ENCODE measurements at places on chromosomes 13 and 19. TPM values are rescaled to one million over a fixed set of nuclear protein-coding genes. Genes with fewer than 3 reads are reported as not detected.

ZNF85 gene
- total RNA-seq = 12.2 TPM

FLT1 gene
- 51.1 TPM for total RNA-seq

C19orf81 gene
- 1.6 TPM for total RNA-seq

EIF3K gene
- total RNA-seq = 322 TPM

SLC25A42 gene
- total RNA-seq = 19.6 TPM

TPRX2 gene
- not detected for total RNA-seq

ZNF536 gene
- total RNA-seq = 15.8 TPM

CELF5 gene
- 0.62 TPM for total RNA-seq

B3GNT8 gene
- 4.6 TPM for total RNA-seq

KIR2DL1 gene
- not detected for total RNA-seq

- no peak for DNase-seq
These were observed 132.2 kb downstream of the NUFIP1 start for GRCh38 chr13:44857061-44857460.

- no peak for DNase-seq
These were observed 47.3 kb downstream of the LATS2 start for GRCh38 chr13:21014139-21014501.

DNA sequence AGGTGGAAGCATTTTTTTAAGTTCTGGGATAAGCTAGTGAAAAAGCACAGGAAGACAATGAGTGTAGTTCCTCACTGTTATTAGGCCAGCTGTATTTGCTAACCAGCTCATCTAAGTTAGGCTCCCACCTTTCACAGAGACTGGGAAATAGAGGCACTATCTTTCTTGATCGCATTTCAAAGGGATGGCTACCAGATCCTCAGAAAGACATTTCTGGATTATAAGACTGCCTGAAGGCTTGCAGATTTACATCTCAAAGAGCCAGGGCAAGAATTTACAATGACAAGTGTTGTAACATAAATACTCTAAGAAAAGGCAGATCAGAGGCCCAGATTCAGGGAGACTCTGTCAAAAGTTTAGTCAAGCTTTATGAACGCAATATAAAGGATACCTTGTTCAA is 1005.5 kb downstream of the PCDH9 start:
- DNase-seq = no peak

- DNase-seq = no peak
These were observed 96.8 kb downstream of the ARHGEF7 start for GRCh38 chr13:111211789-111212516.

DNA sequence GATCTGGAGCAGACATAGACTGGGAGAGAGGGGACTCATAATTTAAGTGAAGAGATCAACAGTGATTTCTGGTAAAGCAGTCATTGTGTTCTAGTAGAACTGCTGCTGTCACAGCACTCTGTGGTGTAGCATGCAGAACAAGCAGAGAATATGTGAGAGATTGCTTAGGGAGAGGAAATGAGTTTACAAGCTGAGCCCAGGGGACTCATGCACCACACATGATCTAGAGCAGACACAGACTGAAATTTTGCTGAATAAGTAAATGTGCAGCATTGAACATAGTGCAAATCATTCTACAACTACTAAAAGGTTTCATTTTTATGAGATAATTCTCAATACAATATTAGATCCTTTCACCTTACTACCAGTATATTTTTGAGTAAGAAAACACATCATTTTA is 125.7 kb downstream of the MYO16 start:
- DNase-seq = no peak

GRCh38 chr19:13926715-13927114 is 11.5 kb downstream of the PODNL1 start:
- DNase-seq = no peak

- DNase-seq = no peak
These were observed 24.3 kb downstream of the TMTC4 start for GRCh38 chr13:100650326-100650725.

- peak; percentile 56 for DNase-seq
These were observed 60.0 kb downstream of the TPT1 start for GRCh38 chr13:45280751-45281634.

DNA sequence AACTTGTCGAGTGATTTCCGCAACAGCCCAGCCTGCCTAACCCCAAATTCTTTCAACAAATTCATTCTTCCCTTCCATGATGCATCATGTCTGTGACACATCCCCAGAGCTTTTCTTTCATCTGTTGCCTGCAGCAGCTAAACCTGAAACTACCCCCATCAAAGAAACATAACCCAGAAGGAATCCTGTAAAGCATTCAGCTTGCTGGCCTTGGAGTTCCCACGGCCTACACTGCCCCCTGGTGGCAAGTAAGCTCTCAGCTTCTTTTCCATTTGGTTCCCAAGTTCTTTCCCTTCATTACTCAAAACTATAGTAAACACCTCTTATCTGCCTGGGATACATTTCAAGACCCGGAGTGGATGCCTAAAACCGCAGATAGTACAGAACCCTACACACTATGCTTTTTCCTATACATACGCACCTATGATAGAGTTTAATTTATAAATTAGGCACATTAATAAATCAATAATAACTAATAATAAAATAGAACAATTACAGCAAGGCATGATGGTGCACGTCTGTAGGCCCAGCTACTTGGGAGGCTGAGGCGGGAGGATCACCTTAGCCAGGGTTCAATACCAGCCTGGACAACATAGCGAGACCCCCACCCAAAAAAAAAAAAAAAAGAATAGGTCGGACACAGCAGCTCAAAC is 7.4 kb downstream of the ETHE1 start:
- peak; percentile 82 for DNase-seq

GRCh38 chr13:109333893-109334651 is 452.3 kb downstream of the IRS2 start:
- no peak for DNase-seq

DNA sequence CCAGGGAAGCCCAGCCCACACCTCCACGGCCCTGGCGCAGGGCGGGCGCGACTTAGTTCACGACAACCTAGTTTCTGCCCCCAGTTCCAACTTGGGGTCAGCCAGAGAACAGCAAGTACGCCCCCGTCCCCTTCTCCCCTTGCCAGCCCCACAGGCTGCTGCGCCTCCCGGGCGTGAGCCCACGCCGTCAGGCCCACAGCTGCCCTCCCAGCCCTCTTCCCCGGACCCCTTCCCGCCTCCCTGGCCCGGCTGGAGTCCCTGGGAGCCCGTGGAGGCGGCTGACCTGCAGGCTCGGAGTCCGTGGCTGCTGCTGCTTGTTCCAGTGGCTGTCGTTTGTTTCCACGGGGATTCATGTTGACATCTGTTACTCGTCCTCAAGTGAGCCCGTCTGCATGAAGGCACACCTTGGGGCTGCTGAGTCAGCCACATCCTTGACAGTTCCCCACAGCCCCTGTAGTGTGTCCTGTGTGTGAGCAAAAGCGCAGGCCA is 86.0 kb downstream of the ATP11A start:
- DNase-seq = no peak

GRCh38 chr13:20294497-20294896 is 62.4 kb upstream of the GJB6 start:
- no peak for DNase-seq

DNA sequence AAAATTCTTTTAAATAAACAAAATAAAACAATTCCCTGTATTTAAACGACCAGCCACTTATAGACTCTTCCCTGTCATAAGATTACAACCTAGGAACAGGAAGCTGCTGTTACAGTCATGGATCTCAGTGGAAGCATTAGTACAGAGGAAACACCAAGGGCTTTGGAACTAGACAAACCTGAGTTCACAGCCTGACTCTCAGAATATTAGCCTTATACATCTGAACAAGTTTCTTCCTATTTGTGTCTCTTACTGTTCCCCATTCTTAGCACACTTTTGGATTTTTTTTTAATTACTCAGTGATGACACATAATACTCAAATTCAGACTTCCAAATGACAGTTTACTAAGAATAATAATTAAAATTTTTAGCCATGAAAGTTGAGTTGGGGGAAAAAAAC is 46.1 kb downstream of the ZDHHC20 start:
- DNase-seq = no peak

GRCh38 chr13:73702419-73703071 is 431.7 kb downstream of the KLF12 start:
- DNase-seq = no peak

GRCh38 chr13:107554460-107554859 is 660.9 kb downstream of the LIG4 start:
- DNase-seq = no peak

DNA sequence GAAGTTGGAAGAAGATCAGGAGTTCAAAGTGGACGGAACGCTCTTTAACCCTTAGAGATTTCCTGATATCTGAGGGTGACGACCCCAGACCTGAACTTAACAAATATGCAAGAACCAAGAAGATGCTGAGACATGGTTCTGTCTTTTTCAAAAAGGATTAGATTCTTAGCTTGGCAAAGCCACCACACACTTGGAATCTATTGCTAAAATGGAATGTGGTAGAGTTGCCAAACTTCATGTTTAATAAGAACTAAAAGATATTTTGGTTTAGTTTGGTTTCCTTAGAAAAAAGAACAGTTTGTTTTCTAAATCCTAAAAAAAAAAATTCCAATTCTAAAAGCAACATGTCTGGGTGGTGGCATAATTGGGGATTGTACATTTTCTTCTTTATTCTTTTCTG is 29.5 kb downstream of the UNC13A start:
- no peak for DNase-seq

DNA sequence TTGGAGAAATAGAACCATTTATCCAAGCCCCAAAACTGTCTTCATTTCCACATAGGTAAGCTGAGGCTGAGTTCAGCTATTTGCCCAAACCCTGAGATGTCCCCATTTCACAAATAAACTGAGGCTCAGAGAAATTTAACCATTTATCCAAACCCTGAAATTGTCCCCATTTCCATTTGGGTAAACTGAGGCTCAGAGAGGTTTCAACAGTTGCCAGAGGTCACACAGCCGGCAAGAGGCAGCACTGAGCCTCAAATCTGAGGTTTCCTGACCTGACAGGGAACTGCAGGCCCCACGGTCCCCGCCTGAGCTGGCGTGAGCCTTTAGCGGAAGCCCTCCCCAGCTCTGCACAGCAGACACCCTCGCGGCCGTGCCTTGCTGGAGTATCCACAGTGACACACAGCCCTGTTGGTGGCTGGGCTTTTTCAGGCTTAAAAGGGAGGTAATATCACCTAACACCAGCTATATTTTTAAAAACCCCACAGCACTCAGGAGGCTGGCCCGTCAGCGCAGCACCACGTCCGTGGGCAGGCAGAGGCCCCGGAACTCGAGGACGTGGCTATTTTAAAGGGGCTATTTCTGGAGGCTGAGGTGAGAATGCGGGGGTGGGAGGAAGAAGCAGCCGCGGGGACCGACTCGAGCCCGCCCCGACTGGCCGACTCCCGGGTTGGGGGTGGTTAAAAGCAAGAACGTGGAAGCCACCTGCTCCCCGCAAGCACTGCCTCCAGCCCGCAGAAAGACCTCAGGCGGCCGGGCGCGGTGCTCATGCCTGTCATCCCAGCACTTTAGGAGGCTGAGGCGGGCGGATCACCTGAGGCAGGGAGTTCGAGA is 18.5 kb downstream of the PTPRS start:
- DNase-seq = no peak

- DNase-seq = peak; percentile 26
These were observed 54.7 kb downstream of the C13orf46 start for GRCh38 chr13:113918981-113919701.

DNA sequence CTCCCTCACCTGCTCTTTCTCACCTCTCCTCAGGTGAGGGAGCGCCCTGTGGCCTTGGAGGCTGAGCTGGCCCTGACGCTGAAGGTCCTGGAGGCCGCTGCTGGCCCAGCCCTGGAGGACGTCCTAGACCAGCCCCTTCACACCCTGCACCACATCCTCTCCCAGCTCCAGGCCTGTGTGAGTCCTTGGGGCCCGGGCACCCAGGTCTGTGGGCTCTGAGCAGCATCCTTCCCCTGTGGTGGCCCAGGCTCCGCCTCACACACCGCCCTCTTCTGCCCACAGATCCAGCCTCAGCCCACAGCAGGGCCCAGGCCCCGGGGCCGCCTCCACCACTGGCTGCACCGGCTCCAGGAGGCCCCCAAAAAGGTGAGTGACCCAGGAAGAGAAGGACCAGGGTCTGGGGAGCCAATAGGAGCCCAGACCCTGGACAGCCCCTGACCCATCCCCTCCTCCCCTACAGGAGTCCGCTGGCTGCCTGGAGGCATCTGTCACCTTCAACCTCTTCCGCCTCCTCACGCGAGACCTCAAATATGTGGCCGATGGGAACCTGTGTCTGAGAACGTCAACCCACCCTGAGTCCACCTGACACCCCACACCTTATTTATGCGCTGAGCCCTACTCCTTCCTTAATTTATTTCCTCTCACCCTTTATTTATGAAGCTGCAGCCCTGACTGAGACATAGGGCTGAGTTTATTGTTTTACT is 1.9 kb downstream of the IFNL1 start:
- DNase-seq = no peak

DNA sequence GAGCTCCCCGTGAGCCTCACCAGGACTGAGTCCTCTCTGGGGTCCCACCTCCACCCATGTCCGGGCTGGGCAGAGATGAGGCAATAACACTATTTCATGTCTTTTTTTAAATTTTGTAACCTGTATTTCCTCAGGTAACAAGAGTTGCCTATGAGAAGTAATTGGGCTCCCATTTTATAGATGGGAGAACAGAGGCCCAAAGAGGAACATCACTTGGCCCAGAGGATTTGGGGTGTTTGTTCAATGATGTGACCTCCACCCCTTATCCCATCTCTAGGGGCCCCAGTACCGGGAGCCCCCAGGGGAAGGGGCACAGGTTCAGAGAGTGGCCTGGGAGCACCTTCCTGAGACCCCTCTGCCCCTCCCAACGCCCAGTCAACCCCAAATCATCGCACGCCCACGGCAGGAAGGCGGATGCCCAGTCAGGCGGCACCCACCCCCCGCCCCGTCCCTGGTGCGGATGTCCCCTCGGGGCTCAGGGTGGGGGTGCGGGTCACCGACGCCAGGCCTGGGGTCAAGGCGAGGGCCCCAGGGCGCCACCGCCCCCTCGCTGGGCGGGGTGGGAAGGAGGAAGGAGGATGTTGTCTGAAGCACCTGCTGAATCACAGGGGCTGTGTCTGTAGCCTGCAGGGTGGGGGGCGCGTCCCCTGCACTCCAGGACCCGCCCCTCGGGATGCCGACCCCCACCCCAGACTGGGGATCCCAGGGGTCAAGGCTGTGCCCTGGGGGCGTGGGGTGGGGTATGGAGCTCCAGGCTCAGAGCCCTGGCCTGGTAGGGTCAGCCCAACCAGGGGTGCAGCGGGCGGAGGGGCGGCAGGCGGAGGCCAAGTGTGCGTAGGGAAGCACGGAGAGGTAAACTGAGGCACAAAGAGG is 9.0 kb upstream of the CIRBP start:
- no peak for DNase-seq

- DNase-seq = no peak
These were observed 12.4 kb upstream of the TINCR start for GRCh38 chr19:5580161-5580571.

DNA sequence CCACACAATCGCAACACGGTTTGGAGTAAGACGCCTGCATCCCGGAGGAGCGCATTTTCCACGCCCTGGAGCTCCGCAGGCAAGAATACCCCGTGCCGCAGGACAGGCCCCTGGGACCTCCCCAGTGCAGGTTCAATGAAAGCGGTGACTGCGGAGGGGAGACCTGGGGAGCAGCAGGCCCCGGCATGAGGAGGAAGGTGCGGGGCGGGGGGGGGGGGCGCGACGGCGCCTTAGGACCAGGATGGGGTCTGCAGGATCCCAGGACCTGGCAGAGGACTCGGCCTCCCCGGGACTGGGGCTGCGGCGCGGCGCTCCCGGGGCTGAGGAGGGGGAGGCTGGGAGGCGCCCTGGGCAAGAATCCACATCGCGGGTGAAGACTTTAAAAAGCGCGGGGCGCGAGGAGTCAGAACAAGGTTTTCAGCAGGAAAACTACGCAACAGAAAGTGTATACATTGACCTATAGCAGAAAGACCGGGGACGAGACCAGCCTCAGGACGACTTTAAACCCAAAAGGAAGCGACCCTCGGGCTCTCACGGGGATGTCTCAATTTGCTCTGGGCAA is 432 bp downstream of the ZNF611 start:
- peak; percentile 45 for DNase-seq

- DNase-seq = no peak
These were observed 64.2 kb downstream of the DPY19L3 start for GRCh38 chr19:32469795-32470194.

All from ureter (tissue), 1 donor.